ENCODE measurements at places on chromosomes 6 and 20.

- no peaks in the 10 kb centered on the region for H3K36me3 ChIP-seq
- no peak overlapping the region for H3K27ac ChIP-seq
- no peak overlapping the region for H3K4me3 ChIP-seq
- no peaks in the 10 kb centered on the region for H3K27me3 ChIP-seq
- DNase-seq = peak; percentile 43
These were observed 106.4 kb upstream of the TAB2 start for GRCh38 chr6:149211046-149211571.

DNA sequence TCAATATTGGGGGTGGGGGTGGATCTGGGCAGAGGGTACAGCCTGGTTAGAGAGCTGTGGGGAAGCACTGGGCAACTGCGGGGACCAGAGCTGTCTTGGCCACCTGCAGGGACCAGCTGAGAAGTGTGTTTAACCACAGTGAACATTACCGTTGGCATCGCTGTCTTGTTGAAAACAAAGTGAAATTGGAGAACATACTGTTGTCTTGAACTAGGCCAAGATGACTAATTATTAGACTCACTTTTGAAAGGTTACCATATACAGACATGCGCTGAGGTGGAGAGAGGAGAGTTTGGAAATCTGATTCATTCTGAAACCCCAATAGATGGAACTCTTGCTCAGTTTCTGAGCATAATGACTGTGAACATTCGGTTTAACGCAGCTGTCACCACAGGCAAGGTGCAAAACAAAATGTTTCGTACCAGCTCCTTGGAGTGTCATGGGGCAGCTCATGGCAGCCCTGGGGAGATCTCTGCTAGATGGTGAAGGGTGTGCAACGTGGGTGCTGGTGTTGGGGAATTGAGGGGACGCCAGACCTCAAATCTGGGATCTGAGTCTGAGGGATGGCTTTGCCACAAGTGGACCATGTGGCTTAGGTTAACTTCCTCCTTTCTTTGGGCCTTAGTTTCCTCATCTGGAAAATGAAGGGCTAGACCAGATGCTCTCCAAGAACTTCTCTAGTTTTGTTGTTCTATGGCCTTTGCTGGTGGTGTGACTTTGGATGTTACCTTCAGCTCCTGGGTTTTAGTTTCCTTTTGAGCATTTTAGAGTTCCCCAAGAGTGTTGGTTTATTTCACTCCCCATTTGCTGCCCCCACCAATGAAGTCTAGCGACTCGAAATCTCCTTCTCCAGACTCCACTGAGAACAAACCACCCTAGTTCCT, 24.6 kb upstream of the GTSF1L start:
- H3K4me3 ChIP-seq = no peak overlapping the region
- no peaks in the 10 kb centered on the region for H3K27me3 ChIP-seq
- H3K27ac ChIP-seq = peak overlapping the region; percentile 66
- H3K4me1 ChIP-seq = peaks cover 19% of the 10 kb centered on the region
- no peaks in the 10 kb centered on the region for H3K36me3 ChIP-seq

- H3K4me3 ChIP-seq = no peak overlapping the region
- no peak for DNase-seq
- peaks cover 19% of the 10 kb centered on the region for H3K27me3 ChIP-seq
- no peaks in the 10 kb centered on the region for H3K4me1 ChIP-seq
- no peak overlapping the region for H3K27ac ChIP-seq
These were observed 88.9 kb downstream of the PERP start for GRCh38 chr6:138018297-138018696.

DNA sequence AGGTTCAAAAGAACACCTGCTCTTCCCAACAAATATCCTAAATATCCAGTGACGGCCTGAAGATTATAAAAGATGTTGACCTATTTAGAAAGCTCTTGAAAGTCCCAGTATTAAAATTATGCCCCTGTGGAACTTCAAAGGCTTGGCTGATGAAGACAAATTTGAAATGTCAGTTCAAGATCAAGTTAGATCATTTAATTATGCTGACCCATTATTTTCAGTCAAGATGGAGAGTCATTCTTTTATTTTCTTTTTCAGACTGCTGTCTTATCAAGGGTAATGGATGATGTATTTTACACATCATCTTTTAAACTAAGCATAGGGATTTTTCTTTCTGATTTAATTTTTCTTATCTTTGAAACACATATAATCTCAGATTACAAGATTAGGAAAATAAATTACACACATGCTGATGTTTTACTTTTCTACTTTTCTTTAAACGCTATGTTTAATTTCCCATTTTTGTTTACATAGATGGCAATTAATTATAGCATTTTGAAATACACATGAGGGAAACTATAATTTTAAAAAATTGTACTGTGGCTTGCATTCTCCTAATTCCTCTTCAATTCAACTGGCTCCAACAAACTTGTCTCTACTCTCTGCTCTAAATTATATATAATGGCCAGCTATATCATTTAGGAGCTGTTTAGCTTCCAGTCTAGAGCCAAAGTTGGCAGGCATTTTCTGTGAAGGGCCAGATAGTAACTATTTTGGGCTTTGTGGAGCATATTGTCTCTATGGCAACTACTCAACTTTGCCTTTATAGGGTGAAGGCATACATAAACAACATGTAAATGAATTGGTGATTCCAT, 123.7 kb downstream of the RCAN2 start:
- no peaks in the 10 kb centered on the region for H3K4me1 ChIP-seq
- no peak overlapping the region for H3K27ac ChIP-seq
- no peaks in the 10 kb centered on the region for H3K27me3 ChIP-seq
- H3K4me3 ChIP-seq = no peak overlapping the region
- no peaks in the 10 kb centered on the region for H3K36me3 ChIP-seq

DNA sequence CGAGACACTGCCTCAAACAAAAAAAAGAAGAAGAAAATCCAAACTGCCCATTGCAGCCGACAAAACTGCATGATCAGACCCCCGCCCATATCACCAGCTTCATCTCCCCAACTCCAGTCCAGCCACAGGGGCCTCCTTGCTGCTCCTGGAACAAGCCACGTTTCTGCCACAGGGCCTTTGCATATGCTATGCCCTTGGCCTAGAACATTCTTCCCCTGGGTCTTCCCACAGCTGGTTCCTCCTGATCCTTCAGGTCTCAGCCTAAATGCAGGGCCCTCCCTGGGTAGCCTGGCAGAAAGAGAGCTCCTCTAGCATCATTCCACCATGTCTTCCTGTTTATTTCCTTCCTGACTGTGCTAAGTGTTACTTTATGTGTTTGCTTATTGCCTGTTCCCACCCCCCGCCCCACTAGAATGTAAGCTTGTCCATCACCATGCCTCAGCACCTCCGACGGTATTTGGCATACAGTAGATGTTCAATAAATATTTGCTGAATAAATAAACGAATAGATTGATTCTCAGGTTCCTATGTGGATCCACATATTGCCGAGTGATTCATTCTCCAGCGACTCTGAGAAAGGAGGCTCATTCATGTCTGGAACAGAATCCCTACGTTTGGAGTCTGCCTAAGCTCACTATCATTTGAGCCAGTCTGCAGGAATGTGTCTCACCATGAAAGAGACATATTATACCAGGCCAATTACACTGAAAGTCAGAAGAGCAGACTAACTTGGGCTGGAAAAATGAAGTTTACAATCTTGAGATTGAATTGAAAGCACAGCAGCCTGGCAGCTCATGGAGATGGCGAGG, 56.1 kb downstream of the NFATC2 start:
- H3K27me3 ChIP-seq = no peaks in the 10 kb centered on the region
- peaks cover 10% of the 10 kb centered on the region for H3K4me1 ChIP-seq
- H3K4me3 ChIP-seq = no peak overlapping the region
- peak; percentile 85 for DNase-seq
- peak overlapping the region; percentile 18 for H3K27ac ChIP-seq

DNA sequence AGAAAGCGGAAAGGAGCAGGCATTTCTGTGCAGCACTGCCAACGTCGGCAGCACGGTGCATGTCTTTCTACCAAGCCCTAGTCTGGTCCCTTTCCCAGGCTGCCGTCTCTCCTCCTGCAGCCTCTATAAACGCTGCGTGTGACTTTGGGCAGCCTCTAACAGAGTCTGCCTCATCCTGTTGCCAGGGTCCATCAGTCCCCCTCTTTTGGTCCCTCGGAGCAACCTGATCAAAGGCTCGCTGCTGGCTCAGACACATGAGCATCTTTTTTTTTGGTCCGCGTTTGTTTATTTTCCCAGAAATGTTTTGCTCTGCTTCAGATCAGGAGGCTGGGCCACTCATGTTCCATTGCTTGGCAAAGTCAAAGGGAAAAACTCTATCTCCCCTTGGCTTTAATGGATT, 166.8 kb upstream of the CST7 start:
- no peak for DNase-seq
- H3K4me3 ChIP-seq = no peak overlapping the region
- H3K27ac ChIP-seq = no peak overlapping the region
- no peaks in the 10 kb centered on the region for H3K4me1 ChIP-seq
- H3K27me3 ChIP-seq = peaks cover 38% of the 10 kb centered on the region

DNA sequence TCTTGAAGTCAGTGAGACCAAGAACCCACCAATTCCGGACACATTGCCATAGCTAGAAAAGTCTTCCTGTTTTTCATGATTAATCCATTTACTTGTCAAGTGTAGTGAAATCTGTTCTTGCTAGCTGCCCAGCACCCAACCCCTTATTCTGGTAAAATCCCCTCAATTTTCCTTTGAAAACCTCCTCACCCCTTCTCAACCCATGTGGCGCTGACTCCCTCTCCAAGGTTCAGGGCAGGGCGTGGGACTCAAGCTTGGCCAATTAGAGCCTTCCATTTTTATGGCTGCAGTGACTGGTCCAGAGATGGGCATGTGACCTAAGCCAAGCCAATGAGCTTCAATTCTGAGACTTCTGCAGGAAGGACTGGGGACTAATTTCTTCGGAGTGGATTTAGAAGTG, 9.8 kb upstream of the ZBP1 start:
- no peak overlapping the region for H3K4me3 ChIP-seq
- H3K4me1 ChIP-seq = peaks cover 4% of the 10 kb centered on the region
- peaks cover 3% of the 10 kb centered on the region for H3K27me3 ChIP-seq
- H3K36me3 ChIP-seq = no peaks in the 10 kb centered on the region
- no peak for DNase-seq

DNA sequence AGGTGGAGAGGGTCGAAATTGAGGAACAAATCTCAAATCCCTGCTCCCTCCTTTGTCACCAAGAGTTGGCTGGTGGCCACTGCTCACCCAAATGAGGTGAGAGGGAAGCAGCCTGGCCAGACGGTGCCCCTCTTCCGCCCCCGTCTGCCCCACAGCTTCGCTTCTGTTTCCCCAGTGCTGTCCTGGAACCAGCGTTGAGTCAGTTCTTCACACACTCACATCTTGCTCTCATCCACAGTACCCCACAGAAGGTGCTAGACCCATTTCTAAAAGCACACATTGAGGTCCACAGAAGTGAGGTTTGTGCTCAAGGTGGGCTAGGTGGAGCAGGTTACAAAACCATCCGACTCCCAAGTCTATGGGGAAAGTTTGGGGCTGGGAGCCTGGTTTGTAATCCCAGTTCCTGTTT, 3.8 kb downstream of the CEBPB start:
- H3K4me1 ChIP-seq = peaks cover 11% of the 10 kb centered on the region
- DNase-seq = peak; percentile 57
- H3K27ac ChIP-seq = peak overlapping the region; percentile 98
- H3K36me3 ChIP-seq = peaks cover 30% of the 10 kb centered on the region
- peak overlapping the region; percentile 95 for H3K4me3 ChIP-seq

- H3K36me3 ChIP-seq = no peaks in the 10 kb centered on the region
- H3K4me1 ChIP-seq = peaks cover 2% of the 10 kb centered on the region
- no peak overlapping the region for H3K4me3 ChIP-seq
- DNase-seq = no peak
- peaks cover 6% of the 10 kb centered on the region for H3K27me3 ChIP-seq
These were observed 14.7 kb downstream of the DPPA5 start for GRCh38 chr6:73339340-73339739.

DNA sequence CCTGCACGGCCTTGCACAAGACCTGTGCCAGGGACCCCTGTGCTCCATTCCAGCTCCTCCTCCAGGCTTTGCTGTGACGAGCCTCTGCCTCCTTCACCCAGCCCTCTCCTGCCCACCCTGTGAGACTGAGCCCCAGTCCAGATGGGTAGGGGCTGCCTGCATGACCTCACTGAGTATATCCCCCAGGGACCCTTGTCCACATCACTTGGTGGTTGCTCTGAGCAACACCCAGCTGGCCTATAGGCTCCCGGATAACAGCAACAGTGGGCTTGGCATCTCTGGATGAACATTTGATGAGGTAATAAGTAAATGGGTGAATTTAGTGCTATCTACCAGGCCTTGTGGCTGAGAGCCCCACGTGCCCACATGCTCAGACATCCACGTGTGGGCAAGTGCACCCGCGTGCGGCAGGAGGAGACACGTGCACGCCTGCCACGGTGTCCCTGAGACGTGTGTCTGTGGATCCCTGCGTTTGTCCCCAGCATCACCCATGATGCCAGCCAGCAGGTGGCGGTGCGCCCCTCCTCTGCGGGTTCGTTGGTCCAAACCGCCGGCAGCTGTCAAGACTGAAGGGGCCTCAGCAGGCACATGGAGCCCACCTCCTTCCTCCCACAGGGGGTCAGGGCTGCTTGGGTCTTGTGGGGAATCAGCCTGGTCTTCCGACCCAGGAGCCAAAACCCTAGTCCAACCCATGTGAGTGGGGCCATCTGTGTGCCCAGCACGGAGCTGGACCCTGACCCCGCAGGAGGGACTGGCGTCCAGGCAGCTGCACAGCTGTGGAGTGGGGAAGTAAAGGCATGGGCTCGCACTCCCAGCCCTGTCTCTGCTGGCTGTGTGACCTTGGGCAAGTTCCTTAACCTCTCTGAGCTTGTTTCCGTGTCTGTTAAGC, 45.9 kb downstream of the FGD2 start:
- peaks cover 6% of the 10 kb centered on the region for H3K4me1 ChIP-seq
- peak; percentile 61 for DNase-seq
- H3K27ac ChIP-seq = no peak overlapping the region

DNA sequence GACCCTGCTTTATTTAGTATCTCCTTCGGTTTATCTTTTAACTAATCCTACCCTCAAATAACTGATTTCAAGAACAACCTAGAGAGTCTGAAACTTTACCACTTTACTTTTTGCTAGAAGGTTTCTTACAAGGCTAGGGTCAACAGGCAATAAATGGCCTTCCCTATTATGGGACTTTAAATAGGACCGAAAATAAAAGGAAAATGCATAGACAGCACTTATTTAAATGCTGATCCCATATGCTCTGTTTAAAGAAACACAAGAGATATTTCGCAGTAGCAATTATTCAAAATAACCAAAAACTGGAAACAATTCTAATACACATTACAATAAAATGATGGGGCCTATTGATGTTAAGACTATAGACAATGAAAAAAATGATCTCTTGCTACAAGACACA, 13.7 kb downstream of the MCUR1 start:
- H3K36me3 ChIP-seq = peaks cover 12% of the 10 kb centered on the region
- no peak overlapping the region for H3K27ac ChIP-seq

- H3K36me3 ChIP-seq = no peaks in the 10 kb centered on the region
These were observed 175.9 kb upstream of the SCGN start for GRCh38 chr6:25476126-25476525.

DNA sequence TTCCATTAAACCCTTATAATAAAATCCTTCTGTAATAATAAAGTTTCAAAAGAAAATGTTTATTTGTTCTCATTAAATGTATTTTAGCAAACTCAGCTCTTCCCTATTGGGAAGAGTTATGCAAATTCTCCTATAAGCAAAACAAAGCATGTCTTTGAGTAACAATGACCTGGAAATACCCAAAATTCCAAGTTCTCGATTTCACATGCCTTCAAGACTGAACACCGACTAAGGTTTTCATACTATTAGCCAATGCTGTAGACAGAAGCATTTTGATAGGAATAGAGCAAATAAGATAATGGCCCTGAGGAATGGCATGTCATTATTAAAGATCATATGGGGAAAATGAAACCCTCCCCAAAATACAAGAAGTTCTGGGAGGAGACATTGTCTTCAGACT, 3.8 kb downstream of the IL17A start:
- no peak overlapping the region for H3K27ac ChIP-seq
- H3K4me3 ChIP-seq = no peak overlapping the region
- no peaks in the 10 kb centered on the region for H3K4me1 ChIP-seq
- H3K36me3 ChIP-seq = no peaks in the 10 kb centered on the region
- DNase-seq = no peak
- H3K27me3 ChIP-seq = peaks cover 3% of the 10 kb centered on the region

Measured in IMR-90 (cell line).